ENCODE measurements at places on chromosomes 5 and 9.

DNA sequence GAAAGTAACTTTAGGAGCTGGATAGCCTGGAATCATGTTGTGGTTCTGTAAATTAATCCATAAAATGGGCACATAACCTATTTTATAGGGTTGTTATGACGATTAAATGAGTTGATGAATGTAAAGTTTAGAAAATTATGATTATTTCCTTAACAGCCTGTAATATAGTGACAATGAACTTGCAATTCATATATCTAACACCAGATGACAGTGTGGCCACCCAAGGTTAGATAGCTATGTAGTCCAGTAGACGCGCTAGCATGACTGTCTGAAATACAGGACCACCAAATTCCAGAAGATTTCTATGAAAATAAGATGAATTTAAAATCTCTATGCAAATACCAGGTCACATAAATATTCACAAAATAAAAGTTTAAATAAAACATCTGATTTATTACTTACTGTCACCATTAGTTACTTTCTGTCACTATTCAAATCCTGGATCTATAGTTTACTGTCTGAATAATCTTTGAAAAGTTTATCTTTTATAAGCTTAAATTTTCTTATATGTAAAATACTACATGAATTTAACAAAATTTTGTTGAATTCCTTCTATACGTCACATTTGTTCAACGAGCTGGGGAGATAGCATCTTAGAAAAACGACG, 26.1 kb upstream of the MACIR start:
- no peak for DNase-seq

DNA sequence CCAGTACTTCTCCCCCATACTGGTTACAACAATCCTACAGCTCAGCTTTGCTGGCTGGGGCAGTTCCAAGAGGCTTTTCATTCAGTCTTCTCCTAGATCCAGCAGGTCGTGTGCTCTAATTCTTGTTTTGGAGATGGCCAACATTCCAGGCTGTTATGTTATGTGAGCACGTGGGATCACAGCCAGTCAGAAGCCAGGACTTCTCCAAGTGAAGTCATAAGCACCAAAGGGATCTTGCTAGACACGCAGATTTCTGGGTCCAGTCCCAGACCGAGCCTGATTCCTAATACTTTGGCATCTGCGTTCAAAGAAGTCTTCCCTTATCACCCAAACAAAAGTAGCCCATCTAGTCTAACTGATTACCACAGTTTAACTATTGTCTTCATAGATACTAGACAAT, 1.4 kb upstream of the LARP1 start:
- DNase-seq, result no peak

GRCh38 chr9:129697656-129698253, 32.3 kb downstream of the PRRX2 start:
- DNase-seq, result no peak

DNA sequence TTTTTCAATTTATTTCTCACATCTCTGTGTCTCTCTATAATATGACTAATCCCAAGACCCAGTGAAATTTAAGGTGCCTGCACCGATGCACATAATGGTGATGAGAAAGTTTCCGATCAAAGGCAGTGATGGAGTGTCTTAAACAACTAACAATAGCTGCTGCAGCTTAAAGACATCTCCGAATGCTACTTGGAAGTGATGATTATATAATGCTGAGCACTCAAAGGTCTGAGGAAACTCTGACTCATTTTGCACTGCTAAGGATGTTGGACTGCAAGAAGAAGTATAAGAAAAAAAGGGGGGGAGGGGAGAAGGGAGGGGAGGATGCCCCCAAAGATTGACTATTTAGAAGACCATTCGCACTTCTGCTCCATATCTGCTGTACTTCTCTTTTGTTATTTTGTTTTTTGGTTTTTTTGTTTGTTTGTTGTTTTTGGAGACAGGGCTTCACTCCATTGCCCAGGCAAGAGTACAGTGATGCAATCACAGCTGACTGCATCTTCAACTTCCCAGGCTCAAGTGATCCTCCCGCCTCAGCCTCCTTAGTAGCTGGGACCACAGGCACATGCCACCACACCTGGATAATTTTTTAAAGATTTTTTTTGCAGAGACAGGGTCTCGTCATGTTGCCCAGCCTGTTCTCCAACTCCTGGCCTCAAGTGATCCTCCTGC, 192.2 kb downstream of the HSD17B3 start:
- DNase-seq, result no peak

- DNase-seq, result no peak
These were observed 139.4 kb upstream of the IL12B start for GRCh38 chr5:159469496-159470372.

GRCh38 chr5:607541-608428, 4.4 kb upstream of the CEP72 start:
- DNase-seq, result no peak

- no peak for DNase-seq
These were observed 222.6 kb downstream of the CAAP1 start for GRCh38 chr9:26669701-26670670.

DNA sequence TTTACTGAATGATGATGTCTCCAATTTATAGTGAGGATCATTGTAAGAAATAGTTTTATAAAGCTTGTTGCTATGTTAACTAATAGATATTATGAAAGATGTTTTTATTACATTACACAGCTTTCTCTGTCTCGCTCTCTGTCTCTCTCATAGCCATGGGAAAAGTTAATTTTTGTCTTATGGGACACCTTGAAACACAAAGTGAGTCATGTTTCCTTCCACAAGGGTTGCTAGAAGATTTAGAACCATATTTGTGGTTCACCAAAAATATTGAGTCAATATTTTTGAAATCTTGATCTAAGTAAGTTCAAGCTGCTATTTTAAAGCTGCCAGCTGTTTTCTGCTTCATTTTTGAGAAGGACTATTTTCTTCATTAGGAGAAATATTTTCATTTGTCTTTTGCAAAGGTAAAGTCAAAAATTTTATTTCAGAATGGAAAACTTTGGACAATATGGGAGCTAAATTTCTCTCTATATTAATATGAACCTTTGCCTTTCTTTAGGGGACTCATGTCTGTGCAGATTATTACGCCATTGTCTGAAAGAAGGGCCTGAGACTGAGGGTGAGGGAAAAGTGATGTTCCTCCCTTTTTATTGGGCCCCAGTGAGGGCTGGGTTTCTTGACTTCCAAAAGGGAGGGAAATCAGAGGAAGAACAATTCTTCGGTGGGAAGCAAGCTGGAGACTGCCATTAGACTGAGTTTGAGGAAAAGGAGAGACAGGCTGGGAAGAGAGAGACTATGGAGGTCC, 87.9 kb upstream of the SLC24A2 start:
- no peak for DNase-seq

GRCh38 chr9:99072040-99072394, 32.9 kb upstream of the TGFBR1 start:
- DNase-seq, result no peak

GRCh38 chr5:14186059-14186830, 43.1 kb downstream of the TRIO start:
- no peak for DNase-seq

- no peak for DNase-seq
These were observed 40.4 kb downstream of the ABLIM3 start for GRCh38 chr5:149181732-149182131.
